ENCODE measurements at places on chromosomes 5 and 9.
A peak's percentile ranks its signal among the peaks of the same experiment; 100 is the strongest.

DNA sequence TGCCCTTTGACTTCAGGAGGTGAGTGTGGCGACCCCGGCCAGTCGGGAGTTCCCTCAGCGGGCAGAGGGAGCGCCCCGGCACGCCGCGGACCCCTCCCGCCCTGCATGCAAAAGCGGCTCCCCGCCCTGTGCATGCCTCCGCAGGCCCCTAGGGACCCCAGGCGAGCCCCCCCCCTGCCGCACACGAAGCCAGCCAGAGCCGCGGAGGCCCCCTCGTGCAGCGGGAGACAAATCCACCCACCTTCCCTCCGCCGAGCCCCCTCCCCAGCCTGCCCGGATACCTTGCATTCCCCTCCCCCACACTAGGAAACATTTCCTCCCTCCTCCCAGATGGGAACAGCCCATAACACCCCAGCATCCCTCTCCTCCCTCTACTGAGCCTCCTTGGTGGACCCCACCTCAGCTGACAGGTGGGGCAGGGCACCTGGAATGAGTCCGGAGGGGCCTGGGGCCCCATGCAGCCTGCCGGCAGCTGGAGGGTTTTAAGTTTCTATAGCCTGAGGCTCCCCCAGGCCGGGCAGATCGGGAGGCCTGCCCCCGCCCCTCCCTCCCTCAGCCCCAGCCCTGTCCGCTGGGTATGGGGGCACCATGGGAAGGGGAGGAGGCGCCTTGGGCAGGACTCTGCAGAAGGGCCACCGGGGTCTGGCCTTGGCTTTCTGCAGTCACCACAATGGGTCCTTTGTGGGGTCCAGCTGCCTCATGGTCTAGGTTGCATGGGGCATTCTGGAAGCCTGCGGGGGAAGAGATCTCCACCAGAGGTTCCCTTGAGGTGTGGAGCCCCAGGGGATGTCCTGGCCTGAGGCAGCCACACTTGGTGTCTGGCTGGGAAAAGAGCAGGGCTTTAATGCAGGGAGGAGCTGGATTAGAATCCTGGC, 601 bp downstream of the ERGIC1 start:
- no peak for DNase-seq

DNA sequence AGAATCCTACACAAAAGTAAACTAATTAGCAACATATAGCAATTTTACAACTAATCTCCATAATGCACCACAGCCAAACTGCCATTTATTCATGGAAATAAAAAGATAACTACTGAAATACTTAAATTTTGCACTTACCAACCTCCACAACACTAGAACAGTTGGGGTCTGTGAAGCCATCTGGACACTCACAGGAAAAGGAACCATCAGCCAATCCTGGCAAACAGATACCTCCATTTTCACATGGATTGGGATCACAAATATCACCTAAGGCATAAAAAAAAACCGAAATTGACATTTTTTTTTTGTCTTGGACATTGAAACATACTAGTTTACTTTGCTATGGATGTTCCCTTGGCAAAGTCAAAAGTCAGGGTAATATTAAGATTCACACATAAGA, 130.7 kb downstream of the EDIL3 start:
- peak; percentile 43 for DNase-seq

- DNase-seq: no peak
These were observed 700.5 kb upstream of the ZNF608 start for GRCh38 chr5:125446986-125447385.

- DNase-seq: no peak
These were observed 95.1 kb upstream of the DNAH5 start for GRCh38 chr5:14039576-14039975.

DNA sequence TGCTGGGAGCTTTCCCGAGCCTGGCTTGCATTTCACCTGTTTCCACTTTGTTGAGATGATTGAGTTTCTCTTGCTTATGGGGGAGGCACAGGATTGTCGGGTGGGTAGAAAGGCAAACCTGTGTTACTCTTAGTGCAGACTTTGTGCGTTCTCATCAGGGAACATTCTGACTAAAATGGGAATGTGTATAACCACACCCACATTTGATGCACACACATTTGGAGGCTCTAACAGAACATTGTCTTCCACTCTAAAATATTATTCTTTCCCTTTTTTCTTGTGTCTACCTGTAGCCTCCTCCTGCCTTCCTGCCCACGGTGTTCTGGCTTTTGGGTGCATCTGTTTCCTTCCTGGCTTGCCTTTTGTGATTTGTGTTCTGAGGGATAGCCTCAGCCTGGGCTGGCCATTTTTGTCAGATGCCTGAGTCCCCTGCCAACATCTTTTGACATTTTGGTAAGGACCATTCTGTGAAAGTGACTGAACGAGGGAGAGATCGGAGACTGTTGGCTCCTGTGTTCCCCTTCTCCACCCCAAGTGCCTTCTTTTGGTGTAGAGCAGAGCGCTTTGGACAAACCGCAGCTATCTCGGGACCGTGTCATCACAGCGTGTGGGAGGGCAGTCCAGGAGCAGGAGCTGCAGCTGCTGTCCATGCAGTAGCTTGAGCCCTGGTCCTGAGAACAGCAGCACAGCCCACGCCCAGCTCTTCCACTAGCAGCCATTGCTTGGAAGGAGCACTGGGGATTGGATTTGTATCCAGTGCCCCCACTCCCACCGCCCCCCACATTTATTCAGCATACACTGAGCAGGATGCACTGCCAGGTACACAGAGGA, 101.4 kb downstream of the ARHGAP26 start:
- DNase-seq: no peak

GRCh38 chr9:109699019-109699418, 81.0 kb upstream of the PALM2AKAP2 start:
- DNase-seq: no peak

- no peak for DNase-seq
These were observed 50.8 kb downstream of the WWC1 start for GRCh38 chr5:168342151-168342825.

GRCh38 chr5:79689541-79690466, at the start of gene CMYA5:
Gene CMYA5 (plus strand): TSS chr5:79689836. CDS start chr5:79689908, 72 bp downstream.
- DNase-seq: no peak

DNA sequence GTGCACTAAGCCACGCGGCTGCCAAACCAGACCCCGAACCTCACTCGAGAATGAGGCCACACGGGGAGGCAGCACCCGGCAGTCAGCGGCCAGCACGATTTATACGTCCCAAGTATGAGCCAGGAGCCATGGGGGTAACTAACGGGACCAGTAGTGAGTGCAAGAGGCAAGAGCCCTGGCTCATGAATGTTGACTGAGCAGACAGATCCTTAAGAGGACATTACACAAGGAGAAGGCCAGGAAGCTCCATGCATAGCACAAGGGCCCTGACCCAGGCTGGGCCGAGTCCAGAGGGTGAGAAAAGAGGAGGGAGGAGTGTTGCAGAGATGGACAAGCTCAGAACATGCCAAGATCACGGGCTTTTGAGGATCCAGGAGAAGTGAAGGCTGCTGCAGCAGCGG, 58.6 kb upstream of the PHYKPL start:
- no peak for DNase-seq

- DNase-seq: no peak
These were observed 350.5 kb downstream of the MAN2A1 start for GRCh38 chr5:110040178-110040577.

DNA sequence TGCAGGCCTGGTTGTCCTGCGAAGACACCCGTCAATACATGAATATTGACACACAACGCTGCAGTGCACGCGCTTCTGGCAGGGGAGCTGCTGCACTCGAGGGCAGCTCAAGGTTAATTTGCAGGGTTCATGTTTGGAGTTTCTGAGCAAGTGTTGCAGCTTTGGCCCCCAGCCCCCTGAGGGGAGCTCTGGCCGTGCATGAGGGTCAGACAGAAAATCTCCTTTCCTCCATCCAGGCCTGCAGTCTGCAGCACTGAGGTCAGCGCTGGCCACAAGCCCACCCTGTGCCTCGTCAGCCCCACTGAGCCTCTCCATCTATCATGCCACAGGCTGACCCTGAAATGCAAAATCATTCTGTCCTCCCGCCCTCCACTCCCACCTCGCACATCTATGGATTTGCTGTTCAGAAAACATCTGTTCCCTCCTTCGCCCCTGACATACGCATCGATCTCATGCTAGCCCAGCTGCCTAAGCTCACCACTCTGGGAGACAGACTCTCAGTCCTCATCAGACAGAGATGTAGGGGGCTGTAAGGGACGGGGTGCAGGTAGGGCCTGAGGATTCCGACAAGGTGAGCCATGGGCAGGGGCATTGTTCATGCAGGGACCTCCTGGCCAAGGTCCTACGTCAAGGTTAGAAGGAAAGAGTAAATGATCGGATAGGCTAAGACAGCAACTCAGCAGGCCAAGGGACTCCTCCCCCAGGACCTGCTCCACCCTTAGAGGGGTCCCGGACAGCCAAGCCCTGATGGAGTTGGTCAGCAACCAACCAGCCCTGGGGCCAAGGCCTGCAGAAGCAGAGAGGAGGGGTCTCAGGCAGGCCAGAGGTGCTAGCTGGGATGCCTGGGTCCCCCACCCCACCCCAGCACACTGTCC, 125.1 kb downstream of the KCNIP1 start:
- no peak for DNase-seq

DNA sequence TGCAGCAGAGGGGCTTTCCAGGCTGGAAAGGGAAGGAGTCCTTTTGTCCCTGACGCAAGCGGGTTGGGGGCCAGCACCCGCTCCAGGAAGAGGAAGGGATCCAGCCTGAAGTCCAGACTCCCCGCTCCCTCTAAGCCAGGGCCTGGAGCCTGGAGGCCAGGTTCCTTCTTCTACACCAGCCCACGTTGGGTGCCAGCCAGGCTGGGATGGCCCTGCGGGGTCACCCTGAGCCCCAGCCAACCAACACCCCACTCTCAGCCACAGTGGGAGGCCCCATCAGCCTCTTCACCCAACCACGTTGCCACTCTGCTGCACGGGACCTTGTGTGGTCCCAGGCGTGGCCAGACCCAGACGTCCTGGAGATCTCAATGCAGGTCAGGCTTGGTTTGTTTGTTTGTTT, 970 bp upstream of the FUT7 start:
- no peak for DNase-seq

DNA sequence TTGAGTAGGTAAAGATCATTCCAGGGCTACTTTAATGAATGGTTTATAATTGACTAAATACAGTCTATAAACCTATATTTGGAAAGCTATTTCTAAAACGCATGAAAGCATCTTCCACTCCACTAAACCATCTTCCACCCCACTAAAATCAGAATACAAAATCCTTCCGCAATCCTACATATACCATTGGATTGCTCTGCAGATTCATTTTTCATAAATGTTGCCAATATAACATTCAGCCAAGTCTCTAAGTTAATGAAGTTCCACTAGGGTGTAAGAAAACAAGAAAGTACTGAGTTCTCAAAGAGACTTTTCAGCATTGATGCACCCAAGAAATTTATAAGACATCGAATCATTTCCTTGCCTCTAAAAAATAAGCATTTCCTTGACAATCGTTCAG, 4.7 kb downstream of the SLC24A2 start:
- DNase-seq: no peak

DNA sequence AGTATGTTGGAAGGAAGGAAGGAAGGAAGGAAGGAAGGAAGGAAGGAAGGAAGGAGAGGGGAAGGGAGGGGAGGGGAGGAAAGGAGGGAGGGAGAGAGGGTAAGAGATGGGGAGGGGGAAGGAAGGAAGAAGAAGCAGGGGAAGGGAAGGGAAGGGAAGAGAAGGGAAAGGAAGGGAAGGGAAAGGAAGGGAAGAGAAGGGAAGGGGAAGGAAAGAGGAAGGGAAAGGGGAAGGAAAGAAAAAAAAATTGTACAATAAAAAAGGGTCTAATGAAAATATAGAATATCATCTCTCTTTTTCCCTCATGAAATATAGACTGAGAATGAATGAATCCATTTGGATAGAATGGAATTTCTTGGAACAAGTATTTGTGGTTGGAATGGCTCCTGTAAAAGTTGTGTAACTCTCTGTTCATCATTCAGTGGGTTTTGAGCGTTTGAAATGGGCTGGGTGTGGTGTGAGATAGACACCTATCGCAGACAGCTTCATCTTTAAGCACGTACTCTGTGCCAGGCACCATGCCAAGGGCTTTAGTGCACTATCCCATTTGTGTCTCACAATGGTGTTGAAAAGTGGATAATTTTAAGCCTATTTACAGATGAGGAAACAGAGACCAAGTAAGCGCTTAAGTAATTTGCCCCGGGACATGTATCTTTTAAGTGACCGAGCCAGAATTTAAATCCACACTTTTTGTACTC, 11.6 kb upstream of the PAPPA start:
- DNase-seq: no peak

DNA sequence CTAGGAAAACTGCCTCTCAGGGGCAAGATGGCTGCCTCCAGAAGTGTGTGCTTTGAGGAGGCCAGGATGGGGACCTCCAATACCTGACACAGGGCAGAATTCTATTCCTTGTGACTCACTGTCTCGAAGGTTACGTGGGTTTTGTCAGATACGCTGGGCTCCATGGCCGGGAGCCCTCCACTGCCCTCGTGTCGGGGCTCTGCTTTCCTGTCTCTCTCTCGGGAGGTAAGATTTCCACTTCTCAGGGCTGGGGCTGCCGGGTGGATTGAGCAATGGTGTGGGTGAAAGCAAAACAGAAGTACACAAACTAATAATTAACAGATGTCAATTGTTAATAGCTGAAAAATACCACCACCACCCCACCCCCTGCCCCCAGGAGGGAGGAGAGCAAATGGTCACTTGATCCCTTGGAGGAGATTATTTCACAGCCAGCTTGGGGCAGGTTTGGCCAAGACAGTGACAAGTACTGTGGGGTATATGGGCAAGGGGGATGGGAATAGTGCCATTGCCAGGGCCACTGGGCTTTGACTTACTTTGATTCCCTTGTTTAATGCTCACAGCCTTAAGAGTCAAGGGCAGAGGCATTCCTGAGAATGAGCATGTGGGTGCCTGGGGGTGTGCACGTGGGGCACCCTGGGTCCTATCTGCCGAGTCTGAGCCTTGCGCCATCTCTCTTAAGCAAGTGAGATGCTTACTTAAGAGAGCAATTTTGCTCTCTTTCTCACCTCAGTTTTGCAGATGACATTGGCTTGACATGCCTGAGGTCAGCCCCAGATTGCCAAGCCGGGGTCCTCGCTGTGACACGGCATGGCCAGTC, 28.8 kb upstream of the DAB2IP start:
- no peak for DNase-seq

GRCh38 chr5:39876146-39876545, 451.4 kb upstream of the DAB2 start:
- DNase-seq: no peak

DNA sequence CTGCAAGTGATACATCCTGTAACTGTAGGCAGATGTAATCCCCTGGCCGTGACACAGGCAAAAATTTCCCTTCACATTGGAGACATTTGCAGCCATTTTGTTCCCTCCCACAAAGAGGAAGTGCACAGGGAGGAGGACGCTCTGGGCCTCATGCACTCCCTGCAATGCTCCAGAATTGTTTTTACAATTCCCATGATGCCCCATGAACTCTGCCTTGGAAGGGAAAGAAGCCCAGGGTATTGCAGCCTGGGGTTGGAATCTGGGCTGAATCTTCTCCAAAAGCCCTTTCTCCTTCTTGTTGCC, 491.7 kb downstream of the CCDC171 start:
- DNase-seq: no peak

GRCh38 chr9:128917151-128917849, 3.5 kb upstream of the PHYHD1 start:
- peak; percentile 74 for DNase-seq
